ENCODE measurements at places on chromosomes 12 and 14.

- no peak for DNase-seq
Observed at GRCh38 chr12:29569132-29569757, 71.8 kb upstream of the OVCH1 start.

GRCh38 chr14:57533214-57533613 lies 39.6 kb upstream of the CCDC198 start:
- no peak for DNase-seq

DNA sequence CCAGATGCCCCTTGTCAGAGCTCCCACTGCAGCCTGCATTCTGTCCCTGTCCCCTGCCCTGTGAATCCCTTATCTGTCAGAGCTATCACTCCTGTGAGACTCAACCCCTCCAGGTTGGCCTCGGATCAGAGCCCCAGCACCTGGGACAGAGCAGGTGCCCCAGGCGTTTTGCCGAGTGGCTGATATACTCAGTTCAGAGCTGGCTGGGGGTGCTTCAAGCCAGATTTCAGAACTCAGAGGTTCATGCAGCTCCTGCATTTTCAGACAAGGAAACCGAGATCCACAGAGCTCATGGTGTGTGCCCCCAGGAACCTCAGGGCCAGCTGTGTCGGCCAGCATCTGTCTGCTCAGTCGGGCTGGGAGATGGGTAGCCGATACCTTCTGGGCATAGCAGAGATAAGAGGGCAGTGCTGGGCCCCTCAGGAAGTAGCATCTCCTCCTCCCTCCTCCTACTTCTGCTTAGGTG lies 228.0 kb upstream of the RTL1 start:
- DNase-seq, result no peak

GRCh38 chr12:108112832-108113556 lies 16.1 kb upstream of the WSCD2 start:
- DNase-seq, result no peak

- no peak for DNase-seq
Observed at GRCh38 chr12:78442454-78442801, 422.1 kb upstream of the SYT1 start.

GRCh38 chr14:89277203-89277602 lies 139.8 kb downstream of the FOXN3 start:
- DNase-seq, result no peak

GRCh38 chr12:112906712-112907414 lies at the start of gene OAS1:
TSS of gene OAS1 (plus strand) at chr12:112906962. CDS start at chr12:112907040, 78 bp downstream.
- DNase-seq, result peak; percentile 38

GRCh38 chr12:106387848-106388377 lies 30.4 kb downstream of the POLR3B start:
- no peak for DNase-seq

DNA sequence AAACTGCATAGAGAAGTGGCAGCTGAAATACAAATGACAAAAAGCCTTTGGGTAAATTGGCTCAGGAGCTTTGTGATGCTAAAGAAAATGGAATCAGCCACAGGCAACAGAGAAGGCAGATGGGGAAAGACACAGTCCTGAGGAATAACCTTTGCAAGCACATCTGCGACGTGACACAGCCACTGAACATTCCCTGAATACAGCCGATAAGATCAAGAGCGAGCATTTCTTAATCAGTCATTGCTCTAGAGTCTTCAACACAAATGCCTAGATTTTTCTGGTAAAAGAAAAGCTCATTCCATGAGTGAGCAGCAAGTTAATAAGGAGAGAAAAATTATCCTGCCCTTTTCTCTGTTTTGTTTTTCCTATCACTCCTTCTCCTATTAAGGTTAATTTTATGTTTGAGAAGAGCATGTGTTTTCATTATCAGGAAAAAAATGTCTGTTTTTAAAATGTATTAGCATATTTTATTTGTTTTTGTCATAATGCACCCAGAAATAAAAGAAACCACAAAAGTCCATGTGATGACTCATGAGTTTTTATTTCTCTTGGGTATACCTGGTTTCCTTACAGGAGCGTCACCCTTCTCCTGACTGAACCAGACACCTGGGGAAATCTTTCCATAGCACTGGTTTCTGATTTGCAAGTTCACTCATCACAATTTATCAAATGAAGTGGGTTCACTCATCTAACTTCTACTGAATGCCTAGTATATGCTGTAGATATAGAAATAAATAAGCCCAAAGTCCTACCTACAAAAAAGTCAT lies 45.4 kb upstream of the PCED1B start:
- DNase-seq, result no peak

DNA sequence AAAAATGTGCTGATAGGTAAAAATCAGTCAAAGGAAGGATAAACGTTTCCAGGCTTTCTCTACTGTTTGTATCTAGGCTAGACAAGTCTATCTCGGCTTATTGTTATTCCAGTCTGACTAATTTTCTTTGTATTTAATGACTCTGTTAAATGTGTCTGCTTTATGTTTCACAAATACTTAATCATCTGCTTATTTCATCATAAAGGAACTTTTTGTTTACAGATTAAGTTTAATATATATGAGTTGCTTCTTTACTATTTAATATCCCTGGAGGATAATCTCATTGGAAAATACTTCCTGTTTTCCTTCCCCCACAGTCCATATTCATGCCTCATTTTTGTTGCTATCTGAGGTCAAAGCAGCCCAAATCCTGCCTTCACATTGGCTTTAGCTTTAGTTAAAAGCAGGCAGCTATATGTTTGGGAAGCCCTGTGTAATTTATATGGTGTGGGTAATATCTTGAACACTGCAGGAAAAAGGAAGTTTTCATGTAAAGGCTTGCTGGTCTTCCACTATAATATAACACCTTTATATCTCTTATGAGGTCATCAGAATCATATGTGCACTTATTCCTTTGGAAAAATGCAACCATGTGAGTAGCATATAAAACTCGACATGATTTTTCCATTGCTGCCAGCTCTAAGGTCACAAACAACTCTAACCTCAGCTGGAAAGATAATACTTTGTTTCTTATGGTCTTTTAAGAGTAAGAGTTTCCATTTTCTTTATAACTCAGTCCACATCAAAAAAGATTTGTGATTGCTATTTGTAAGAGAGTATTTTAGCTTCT lies 76.8 kb downstream of the ALX1 start:
- DNase-seq, result no peak

- no peak for DNase-seq
Observed at GRCh38 chr12:89697296-89697695, 11.3 kb downstream of the ATP2B1 start.

GRCh38 chr14:77198561-77198960 lies 17.0 kb downstream of the TMEM63C start:
- DNase-seq, result no peak

DNA sequence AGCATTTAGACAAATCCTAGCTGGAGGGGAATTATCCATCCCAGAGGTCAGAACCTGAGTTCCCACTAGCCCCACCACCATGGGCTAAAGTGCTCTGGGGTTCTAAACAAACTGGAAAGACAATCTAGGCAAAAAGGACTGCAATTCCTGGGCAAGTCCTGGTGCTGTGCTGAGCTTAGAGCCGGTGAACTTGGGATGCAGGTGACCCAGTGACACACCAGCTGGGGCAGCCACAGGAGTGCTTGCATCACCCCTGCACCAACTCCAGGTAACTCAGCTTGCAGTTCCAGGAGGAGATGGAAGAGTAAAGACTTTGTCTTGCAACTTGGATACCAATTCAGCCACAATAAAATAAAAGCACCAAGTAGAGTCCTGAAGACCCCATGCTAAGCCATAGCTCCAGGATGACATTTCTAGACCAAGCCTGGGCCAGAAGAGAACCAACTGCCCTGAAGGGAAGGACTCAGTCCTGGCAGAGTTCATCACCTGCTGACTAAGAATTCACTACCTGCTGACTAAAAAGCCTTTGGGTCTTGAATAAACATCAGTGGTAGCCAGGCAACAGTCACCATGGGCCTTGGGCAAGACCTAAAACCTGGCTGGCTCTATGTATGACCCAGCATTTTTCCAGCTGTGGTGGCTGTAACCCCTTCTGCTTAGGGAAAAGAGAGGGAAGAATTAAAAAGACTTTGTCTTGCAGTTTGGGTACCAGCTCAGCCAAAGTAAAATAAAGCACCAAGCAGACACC lies 223.4 kb upstream of the DIO2 start:
- no peak for DNase-seq

- no peak for DNase-seq
Observed at GRCh38 chr12:120529641-120530417, 871 bp upstream of the COQ5 start.

DNA sequence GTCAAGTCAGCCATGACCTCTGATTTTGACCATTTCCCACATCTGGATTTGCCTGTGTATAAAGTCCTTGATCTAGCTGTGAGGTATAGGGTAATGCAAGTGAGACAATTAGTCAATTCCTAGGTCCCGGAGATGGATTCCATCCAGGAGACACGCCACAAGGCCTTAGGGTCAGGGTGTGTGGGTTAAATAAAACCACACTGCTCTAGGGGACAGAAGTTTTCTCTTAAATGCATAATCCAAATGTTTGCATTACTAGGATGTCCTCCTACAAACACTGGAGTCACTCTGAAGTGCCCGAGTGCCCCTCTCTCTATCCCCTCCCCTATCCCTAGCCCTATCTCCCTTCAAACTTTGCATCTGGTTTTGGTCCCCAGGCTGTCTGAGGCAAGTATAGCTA lies 26.8 kb downstream of the LRIG3 start:
- no peak for DNase-seq

DNA sequence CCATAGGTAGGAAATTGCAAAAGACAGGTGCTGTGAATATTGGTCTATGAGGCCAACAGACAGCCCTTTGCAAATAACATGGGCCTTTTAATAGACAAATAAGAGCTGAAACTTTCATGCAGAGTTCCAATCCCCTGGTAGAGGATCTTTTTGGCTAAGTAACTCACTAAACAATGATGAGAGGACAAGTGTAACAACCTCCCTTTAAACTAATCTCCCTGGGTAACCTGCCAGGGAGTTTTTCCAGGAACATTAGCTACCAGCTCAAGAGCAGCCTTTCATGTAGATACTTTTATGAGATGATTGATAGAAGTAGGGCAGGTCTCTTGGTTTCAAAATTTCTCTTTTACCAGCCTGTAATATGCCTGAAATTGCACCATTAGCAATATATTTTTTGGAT lies 13.8 kb upstream of the CACNA1C start:
- no peak for DNase-seq

DNA sequence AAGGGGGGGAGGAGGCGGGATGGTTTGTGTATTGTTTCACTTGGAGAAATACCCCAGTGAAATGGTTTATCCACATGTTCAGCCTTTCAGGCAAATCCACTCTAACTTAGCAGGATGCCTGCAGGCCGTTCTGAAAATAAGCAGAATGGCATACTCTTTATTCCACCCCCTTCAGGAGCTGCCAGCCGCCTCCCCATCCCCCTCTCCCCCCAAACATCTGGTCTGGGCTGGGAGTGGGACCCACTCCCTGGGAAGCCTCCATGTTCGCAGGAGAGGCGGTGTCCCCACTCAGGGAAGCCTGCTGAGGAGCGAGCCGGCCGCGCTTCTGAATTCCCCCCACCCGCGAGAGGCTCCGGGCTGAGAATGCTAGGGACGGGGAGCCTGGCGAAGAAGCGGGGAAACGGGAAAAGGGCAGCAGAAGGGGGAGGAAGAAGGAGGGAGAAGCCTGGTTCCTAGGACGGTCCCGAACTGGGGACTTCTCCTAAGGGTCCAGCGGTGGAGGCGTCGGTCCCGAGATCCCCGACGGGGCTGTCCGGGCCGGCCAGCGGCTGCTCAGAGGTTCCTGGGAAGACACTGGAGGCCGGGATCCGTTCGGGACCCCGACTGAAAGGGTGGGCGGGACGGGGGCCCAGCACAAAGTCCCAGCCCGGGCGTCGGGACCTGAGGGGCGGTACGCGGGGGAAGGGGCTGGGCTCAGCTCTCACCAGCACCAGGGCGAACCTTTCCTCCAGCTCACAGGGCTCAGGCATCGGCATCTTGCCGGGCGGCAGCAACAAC lies 666 bp downstream of the FMNL3 start:
- no peak for DNase-seq

DNA sequence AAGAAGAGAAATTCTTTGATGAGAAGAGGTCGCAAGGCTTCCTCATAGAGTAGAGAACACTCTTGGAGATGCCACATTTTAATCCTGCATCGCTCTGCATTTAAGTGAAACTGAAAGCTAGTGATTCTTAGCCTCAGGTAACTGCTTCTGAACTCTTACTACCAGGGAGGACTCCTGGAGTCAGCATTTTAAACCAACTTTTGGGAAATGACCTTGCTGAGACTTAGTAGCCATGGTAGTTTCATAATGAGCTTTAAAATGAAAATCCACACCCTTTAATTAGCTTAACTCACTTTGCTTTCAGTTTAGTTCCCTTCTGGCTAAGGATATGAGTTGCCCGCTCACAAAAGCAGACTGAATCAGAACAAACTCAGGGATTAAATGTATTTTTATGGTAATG lies 80.3 kb downstream of the SYNE2 start:
- no peak for DNase-seq

DNA sequence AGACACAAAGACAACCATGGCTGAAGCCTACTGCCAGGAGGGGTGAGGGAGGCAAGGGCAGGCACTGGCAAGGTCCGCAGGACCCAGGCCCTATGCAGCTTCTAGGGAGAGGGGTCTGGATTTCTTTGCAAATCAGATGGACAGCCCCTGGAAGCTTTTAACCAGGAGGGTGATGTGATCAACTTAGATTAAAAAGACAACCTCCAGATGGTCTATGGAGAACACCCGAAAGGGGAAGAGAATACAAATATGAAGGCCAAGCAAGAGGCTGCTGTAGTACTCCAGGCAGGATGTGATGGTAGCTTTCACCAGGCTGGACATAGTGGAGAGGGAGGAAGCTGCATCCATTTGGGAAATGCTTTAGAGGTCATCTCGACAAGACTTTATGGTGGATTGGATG lies 83.3 kb upstream of the TSPAN11 start:
- DNase-seq, result no peak

DNA sequence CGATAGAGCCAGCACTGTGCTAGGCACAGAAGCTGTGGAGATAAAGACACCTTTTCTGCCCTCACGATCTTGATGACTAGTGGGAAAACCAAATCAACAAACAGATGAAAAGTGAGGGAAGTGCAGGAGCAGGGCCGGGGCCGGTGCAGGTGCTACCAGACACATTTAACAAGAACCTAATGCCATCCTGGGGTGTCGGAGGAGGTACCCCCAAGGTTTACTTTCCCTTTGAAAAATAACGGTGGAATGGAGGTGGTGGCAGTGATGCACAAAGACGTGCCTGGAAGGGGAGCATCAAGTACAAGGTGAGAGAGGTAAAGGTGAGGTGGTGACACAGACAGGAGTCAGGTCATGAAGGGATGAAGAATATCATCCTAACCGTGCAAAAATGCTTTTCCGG lies 22.1 kb downstream of the SLC6A13 start:
- DNase-seq, result no peak

DNA sequence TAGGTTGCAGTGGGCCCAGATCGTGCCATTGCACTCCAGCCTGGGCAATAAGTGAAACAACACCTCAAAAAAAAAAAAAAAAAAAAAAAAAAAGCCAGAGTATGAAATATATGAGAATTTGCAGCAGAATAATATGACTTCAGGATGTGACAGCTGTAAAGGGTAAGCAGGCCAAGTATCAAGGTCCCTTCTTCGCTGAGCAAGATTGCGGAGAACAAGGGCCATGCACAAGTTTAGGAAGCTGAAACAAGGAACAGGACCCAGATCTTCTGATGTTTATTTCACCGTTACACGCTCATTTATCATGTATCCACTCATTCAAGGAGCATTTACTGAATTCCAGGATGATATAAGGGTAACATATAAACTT lies 659 bp upstream of the FOXJ2 start:
- DNase-seq, result no peak
